DMS 273 treated with DMSO at 0.1 percent for 48 hours (cell line): ENCODE measurements at places on chromosomes 5 and 9.

DNA sequence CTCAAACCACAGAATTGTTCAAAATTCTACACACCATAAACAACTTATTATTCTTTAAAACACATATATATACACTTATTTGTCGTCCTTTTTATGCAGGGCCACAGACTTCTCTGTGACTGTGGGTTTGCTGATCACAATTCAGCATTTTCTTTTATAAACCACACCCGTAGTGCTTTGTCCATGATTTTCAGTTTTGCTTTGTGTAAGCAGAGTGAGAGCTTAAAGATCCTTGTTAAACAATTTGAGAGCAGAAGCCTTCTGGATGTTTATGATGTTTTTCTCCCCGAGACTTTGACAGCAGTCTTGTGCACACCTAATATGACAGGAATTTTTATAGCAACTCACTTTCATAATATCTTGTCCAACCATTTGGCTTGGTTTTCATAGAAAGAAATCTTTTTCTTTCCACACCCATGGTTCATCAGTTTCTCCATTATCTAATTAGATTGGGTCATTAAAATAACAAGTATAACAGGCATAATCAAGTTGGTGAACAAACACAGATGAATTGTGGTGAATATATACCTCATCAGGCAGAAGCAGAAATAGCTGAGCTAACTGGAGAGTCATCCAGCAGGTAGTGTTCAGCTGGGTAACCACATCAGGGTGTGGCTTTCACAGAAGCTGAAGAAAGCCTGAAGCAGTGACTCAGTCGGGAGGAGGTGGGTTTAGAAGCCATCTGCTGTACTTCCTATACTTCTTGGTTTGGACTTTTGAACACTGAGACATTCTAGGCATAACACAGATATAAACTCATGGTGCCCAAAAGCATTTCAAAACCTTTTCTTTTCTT is 232.8 kb downstream of the DOCK8 start:
- no peak for DNase-seq

DNA sequence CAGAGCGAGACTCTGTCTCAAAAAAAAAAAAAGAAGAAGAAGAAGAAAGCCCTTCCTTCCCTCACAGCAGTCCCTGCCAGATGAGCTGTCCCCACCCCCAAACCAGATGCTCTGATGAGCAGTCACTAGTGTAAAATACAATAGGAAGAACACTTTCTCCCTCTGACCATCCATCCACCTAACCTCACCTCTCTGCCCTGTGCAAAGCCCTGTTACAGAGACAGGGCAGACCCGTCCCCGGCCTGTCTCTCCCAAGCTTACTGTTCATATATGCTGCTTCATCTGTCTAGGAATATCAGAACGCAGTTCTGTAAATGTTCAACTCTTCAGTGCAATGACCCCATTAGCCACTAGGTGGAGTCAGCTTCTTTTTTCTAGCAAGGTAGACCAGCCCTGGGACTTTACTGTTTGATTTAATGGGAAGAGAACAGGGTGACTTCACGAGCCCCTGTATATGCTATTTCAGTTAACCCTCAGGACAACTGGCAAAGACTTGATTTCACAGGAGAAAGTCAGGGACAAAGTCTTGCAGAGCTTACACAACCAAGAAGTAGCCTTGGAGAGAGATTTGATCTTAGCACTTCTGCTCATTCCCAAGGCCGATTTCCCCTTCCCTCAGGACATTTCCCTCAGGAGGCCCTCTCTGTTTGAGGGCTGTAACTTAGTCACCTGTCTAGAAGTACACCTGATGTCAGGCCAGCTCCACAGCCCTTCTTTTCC is 14.9 kb upstream of the FGFR4 start:
- DNase-seq, result peak; percentile 72

DNA sequence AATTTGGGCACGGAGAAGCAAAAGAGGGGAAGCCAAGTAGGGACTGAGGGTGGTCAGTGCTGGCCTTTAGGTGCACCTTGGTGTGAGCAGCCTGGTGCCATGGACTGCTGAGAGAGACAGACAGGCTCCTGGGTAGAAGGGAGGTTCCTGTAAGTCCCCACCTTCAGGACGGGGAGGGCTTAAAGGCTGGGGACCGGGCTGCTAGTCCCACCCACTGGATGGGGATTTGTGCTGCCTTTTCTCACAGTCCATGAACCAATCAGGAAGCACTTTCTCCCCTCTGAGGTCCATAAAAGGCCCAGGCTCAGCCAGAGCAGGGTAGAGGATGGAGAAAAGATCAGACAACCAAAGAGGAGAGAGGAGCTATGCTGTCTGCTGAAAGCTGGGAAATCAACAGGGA is 15.2 kb downstream of the CDC25C start:
- DNase-seq, result no peak

GRCh38 chr5:127210042-127210441 is 80.6 kb upstream of the MEGF10 start:
- no peak for DNase-seq

DNA sequence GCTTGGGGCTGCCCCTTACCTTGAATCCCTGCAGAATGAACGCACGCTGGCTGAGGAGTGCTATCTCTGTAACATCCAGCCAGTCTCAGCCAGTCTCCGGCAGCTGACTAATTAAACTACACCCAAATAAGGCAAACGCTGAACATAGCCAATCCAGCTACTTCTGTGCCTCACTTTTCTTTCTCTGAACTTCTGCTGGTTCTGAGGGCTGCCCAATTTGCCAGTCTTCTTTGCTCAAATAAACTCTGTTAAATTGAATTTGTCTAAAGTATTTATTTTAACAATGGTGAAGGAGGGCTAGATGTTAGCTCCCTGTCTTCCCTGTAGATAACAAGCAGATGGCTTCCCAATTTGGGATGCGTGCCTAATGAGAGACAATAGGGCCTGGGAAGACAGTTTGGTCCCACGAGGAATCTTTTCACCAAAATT is 154.0 kb upstream of the NFIL3 start:
- no peak for DNase-seq
